ENCODE measurements at places on chromosomes 5 and 9.

GRCh38 chr9:127201071-127201541, 63.5 kb upstream of the GARNL3 start:
- no peak for DNase-seq

- DNase-seq, result no peak
These were observed 75.5 kb downstream of the SEMA4D start for GRCh38 chr9:89422151-89422975.

DNA sequence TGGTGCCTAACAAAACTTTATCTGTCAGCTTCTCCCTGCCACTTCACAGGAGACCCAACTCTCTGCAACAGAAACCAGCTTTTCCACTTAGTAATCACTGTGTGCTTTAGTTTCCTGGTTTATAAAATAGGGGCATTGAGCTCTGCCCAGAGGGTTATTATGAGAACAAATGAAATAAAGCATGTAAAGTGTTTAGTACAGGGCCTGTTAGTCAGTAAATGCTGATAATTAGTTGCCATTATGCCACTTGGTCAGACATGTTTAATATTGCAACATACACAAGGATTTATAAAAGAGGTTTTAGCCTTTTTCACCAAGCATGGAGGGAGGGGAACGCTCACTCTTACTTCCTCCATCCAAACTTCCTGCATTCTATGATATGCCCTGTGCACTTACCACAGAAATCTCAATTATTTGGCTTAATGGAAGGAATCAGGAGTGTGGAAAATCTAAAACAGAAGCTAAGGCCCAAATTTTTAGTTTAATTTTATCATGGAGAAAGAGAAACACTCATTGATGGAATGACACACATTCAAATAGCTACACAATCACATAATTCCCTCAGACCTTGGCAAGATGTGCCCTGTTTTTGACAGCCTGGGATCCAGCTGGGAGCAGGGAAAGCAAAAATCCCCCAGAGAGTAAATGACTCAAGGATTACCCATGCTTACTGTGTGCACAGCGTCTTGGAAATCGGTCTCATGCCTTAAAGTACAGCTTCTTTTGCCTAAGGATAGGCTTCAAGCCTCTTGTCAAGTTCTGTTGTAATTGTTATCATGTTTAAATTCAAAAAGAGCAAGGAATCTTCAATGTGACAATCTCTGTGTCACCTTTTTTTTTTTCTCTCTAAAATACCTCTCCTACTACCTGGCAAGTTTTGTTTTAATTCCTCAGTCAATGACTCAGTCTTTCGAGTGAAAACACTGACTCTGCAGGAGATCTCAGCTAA, 34.0 kb downstream of the ZNF474 start:
- no peak for DNase-seq

DNA sequence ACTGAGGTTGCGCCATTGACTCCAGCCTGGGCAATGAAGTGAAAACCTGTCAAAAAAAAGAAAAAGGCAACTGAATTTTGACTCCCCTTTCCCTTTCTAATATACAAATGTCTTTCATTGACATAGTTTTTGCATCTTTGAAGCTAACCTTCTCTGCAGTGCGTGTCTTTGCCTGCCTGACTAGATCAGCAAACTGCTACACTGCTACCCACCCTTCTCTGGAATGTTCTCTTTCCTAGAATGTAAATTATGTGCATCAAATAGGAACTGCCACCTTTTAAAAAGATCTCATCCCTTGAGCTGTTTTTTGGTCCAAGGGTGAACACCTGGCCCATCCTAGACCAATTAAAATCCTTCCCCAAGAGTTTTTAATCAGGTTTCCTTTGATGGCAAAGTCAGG, 127.6 kb downstream of the SLC28A3 start:
- no peak for DNase-seq
